ENCODE measurements at places on chromosomes 5 and 9.
A peak's percentile ranks its signal among the peaks of the same experiment; 100 is the strongest.

- no peak for DNase-seq
Measured at GRCh38 chr9:37455884-37456647, 9.2 kb downstream of the ZBTB5 start.

GRCh38 chr9:97316904-97317303 lies 9.4 kb downstream of the CCDC180 start:
- no peak for DNase-seq

DNA sequence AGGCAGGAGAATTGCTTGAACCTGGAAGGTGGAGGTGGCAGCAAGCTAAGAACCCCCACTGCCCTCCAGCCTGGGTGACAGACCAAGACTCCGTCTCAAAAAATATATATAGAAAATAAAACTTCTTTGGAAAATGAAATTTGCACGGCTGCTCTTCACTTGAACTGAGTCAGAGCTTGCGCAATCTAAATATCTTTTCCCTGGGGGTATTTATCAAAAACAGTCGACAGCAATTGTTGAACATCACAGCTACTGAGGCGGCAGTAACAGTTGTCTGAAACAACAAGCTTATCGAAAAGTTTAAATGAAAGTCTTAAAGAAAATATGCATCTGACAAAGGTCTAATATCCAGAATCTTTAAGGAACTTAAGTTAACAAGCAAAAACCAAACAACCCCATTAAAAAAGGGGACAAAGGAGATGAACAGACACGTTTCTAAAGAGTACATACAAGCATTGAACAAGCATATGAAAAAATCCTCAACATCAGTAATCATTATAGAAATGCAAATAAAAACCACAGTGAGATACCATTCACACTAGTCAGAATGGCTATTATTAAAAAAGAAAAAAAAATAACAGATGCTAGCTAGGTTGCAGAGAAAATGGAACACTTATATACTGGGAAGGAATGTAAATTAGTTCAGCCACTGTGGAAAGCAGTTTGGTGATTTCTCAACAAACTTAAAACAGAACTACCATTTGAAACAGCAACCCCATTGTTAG lies 153.6 kb upstream of the CDH9 start:
- DNase-seq, result no peak

DNA sequence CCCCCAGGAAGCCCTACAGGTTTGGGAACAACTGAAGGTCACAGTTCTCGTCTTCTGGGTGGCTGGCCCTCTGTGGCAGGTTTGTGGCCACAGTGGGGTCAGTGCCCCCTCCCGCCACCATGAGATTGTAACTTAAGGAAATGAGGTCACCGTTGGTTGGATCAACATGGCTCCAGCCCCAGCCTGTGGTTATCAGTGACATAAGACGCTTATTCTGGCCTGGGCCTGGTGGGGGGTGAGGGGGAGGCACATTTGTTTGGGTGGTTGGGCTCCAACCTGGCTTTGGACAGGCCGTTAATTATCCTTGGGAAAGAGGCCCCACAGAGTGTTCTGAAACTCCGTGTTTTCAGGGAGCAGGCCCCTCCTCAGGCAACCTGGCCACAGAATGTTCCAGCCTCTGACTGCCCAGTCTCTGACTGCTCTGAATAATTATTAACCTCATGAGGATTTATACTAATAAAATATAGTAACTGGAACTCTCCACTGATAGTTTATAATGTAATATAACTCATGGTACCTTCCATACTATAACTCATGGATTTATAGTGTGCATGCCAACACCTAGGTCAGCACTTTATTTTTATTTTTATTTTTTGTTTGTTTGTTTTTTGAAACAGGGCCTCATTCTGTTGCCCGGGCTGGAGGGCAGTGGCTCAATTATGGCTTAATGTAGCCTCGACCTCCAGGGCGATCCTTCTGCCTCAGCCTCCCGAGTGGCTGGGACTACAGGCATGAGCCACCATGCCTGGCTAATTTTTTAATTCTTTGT lies 58.0 kb upstream of the RPL26L1 start:
- DNase-seq, result peak; percentile 78

- DNase-seq, result no peak
Measured at GRCh38 chr5:51396797-51397196, 13.5 kb downstream of the ISL1 start.

GRCh38 chr5:31196309-31196708 lies 2.8 kb downstream of the CDH6 start:
- peak; percentile 33 for DNase-seq

- peak; percentile 10 for DNase-seq
Measured at GRCh38 chr5:160009591-160009989, 651 bp downstream of the TTC1 start.

GRCh38 chr9:86854898-86855523 lies 92.3 kb downstream of the GAS1 start:
- no peak for DNase-seq

GRCh38 chr9:114174876-114175771 lies 19.8 kb downstream of the COL27A1 start:
- DNase-seq, result no peak

GRCh38 chr9:91727972-91728371 lies 222.1 kb downstream of the ROR2 start:
- no peak for DNase-seq

- peak; percentile 40 for DNase-seq
Measured at GRCh38 chr5:126508962-126509279, 85.7 kb downstream of the GRAMD2B start.

GRCh38 chr9:126160854-126161329 lies 165.7 kb upstream of the MVB12B start:
- no peak for DNase-seq

DNA sequence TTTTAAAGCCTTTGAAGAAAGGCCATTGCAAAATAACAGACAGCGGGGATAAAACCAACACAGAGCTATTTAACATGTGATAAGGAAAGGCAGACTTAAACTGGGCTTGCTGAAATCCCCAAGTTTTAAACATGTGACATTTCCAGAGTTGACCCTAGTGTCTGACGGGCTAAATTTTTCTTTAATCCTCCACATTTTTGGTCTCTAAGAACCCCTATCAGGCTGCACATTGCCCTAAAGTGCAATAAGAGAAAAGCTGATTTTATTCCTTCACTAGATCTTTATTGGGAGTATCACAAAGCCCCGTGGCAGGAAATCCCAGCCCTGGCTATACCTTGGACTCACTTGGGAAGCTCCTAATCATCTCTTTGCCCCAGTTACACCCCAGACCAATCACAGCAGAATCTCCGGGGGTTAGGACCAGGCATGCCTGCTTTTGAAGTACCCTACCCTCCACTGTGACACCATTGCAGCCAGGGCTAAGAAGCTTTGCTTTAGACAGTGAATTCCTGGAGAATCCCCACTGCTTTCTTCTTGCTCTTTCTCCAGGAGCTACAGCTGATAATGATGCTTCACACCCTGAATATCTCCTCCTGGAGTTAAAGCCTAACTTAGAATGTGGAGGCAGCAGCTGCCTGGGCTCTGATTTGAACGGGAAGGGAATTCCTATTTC lies 20.1 kb upstream of the COL15A1 start:
- DNase-seq, result no peak

- DNase-seq, result peak; percentile 5
Measured at GRCh38 chr5:167050568-167051401, 1240.7 kb upstream of the WWC1 start.

- DNase-seq, result no peak
Measured at GRCh38 chr5:151584057-151584937, 6.8 kb downstream of the FAT2 start.

DNA sequence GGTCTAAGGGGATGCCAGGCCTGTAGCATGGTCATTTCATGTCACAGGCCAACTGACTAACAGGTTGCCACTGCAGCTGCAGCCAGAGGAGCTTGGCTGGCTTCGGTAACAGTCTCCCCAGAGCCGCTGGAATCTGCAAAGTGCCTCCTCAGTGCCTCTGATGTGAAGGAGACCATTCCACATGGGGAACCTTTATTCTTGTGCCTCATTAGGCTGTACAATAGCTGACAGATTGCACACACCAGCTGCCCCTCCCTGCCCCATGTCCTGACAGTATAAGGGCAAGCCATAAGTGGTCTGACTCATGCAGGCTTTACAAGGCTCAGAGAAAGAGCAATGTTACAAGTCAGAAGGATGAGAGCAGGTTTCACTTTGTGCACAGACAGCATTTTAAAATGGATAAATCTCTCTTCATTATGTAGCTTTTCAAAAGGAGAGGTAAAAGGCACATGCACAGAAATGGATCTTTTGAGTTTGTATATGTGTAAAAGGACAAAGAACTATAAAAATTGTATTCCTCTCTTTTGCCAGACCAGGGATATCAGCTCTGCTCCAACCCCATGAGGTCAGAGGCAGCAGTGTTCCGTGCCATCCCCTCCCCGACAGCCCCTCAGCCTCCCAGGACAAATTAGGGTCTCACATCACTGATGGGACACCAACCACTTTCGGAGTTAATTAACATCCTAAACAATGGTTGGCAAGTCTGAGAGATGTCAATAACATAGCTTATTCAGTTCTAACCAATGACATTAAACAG lies 467.8 kb downstream of the TMEM232 start:
- no peak for DNase-seq

DNA sequence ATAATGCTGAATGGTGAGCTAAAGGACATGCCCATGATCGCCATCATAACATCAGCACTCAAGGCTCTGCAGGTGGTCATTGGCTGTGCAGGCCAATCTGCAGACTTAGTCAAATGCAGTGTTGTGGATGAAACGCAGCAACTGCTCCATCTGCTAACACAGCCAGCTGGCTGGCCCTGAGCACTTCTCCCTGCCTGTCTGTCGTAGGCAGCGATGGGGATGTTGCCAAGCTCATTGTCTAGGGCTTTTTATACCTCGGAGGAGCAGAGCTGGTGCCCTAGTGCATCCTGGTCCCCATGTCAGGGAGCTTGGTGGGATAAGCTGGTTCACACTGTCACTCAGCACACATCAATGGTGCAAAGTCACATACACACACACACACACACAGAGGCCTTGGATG lies 189.4 kb downstream of the TENT4A start:
- no peak for DNase-seq

- no peak for DNase-seq
Measured at GRCh38 chr9:27940535-27940934, 367.3 kb upstream of the C9orf72 start.

- DNase-seq, result no peak
Measured at GRCh38 chr9:80521151-80521550, 949.4 kb downstream of the TLE4 start.

- peak; percentile 51 for DNase-seq
Measured at GRCh38 chr9:33143241-33143661, 23.9 kb downstream of the B4GALT1 start.

DNA sequence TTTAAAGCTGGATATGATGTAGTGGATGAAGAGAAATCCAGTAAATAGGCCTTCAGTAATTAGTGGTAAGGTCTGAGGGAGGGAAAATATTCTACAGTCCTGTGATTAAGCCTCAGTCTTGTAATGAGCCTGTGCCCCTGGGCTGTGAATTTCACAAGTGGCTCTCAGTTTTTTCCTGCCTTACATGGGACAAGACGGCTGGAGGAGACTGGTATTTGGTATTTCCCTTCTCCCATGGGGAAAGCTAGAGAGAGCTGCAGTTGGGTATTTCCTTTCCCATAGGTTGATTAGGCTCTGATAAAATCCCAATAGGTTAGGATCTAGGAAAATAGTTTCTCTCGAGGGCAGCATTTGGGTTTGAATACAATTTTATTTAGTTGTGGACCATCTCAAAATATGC lies 62.2 kb upstream of the GNA14 start:
- DNase-seq, result no peak

DNA sequence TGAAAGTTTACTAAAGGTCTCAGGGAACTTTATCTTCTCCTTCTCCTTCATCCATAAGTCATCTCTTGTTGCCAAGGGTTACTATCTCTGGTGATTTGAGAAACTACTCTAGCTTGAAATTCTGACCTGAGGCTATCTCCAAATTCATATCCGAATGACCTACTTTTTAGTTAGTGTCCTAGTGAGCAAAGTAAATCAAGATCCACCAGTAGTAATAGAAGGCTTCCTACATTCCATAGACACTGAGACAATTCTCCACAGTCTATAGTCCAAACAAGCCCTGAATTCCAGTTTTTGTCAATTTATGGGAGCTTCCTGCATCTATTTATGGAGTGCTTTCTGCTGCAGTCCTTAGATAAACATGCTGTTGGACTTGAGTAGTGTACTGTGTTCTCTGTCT lies 5.0 kb downstream of the IL7R start:
- no peak for DNase-seq

- no peak for DNase-seq
Measured at GRCh38 chr5:126694403-126694802, 82.5 kb upstream of the LMNB1 start.

DNA sequence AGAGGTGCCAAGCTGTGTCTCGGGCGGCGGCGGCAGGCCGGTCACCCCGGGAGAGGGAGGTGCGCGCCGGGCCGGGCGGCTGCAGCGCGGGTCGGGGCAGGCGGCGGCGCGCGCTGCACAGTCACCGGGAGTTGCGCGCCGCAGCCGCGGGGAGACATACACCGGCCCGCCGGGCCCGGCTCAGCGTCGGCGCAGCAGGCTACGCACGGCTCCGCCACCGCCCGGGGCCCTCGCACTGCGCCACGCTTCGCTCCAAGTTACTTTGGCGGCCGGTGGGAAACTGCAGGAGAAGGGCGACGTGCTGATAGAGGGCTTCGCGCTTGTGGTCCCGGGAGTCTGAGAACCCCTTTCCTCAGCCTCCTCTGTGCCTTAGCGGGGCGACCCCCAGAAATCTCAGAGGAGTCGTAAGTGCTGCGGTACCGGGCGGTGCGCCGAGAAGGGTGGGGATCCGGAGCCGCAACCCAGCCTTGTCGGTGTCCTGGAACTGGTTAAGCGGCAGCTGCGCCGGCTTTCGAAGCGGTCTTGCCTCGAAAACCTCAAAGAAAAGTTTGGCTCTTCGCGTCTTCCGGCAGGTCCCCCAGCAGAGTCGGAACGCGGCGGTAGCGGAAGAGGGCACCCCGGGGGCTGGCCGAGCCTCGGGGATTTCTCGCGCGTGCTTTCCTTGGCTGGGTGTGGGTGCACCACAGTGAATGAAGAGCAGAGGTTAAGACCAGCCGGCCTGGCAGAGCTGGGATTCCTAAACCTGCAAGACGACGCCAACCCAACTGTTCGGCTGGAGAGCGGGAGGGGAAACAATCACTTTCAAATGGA lies at the start of gene EFNA5:
TSS of gene EFNA5 (minus strand) at position 6 of the 810 bp plus-strand sequence.
- peak; percentile 54 for DNase-seq

GRCh38 chr5:94976853-94977252 lies 308.0 kb downstream of the MCTP1 start:
- no peak for DNase-seq

- no peak for DNase-seq
Measured at GRCh38 chr9:5113523-5113922, 71.9 kb downstream of the INSL6 start.

- DNase-seq, result no peak
Measured at GRCh38 chr9:112493393-112494137, 6.9 kb downstream of the KIAA1958 start.
